Stimulated activated naive B cell treated with anti-CD40 and anti-IgM and Interleukin-4, amounts not matched to agents 10 μg/mL and 1 μg/mL and 100 μg/mL, for 72 hours (primary cell): ENCODE measurements at places on chromosomes 7 and 10.

- no peaks in the 10 kb centered on the region for H3K27me3 ChIP-seq
- DNase-seq = no peak
- H3K36me3 ChIP-seq = peaks cover 4% of the 10 kb centered on the region
- H3K4me1 ChIP-seq = no peaks in the 10 kb centered on the region
Measured at GRCh38 chr10:77967611-77968022, 41.1 kb upstream of the DLG5 start.

DNA sequence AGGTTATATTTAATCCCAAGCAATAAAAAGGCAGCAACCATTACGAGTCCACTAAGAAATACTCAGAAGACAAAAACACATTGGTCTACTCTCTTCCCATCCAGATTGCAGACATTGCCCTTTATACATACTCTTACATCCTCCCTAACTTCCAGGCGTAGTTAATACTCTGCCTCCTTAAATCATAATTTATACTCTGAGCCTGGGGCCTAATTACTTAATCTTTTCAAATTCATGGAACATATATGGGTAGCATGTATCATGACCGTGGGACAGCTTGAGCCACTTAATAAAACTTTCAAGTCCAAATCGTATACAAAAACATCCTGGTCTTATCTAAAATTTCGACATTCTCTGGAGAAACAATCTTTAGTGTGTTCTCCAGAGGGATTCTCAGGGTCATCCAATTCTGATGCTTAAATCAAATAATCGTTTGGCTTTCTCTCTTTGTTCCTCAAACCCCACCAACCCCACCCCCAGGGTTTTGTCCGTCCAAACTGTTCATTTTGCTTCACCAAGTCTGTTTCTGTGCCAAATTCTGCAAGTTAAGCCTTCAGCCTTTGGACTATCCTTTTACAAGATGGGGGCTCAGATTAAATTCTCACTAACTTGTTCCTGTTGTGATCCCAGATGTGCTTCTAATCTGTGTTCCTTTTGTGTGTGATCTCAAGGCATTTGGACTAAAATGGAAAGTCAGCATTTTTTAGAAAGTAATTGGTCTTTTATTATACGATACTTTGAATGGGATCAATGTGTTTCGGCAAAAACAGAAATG lies 86.4 kb downstream of the ADAM12 start:
- no peaks in the 10 kb centered on the region for H3K27me3 ChIP-seq
- H3K27ac ChIP-seq = no peak overlapping the region
- H3K36me3 ChIP-seq = no peaks in the 10 kb centered on the region
- no peak for DNase-seq
- H3K4me1 ChIP-seq = no peaks in the 10 kb centered on the region

- no peaks in the 10 kb centered on the region for H3K36me3 ChIP-seq
- H3K4me3 ChIP-seq = no peak overlapping the region
- DNase-seq = no peak
- peaks cover 10% of the 10 kb centered on the region for H3K4me1 ChIP-seq
- H3K27me3 ChIP-seq = no peaks in the 10 kb centered on the region
Measured at GRCh38 chr10:5481121-5481520, 18.2 kb downstream of the CALML5 start.

DNA sequence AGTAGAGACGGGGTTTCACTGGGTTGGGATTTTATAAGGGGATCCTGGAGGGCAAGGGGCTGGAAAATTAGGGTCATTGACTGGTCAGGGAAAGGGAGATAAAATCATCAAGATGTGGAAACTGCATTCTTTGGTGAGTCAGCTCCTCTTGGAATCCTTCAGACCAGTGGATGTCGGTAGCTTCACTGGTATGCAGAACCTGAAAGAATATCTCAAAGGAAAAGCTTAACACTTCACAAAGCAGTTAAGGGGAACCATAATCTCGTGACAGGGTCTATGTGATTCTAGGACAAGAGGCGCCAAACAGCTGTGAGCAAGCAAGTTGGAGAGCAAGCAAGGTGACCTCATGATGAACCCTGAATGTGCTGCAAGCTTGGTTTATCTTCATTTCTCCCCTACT lies 634.7 kb upstream of the AUTS2 start:
- no peak overlapping the region for H3K4me3 ChIP-seq
- no peak for DNase-seq
- no peaks in the 10 kb centered on the region for H3K36me3 ChIP-seq
- H3K4me1 ChIP-seq = no peaks in the 10 kb centered on the region

DNA sequence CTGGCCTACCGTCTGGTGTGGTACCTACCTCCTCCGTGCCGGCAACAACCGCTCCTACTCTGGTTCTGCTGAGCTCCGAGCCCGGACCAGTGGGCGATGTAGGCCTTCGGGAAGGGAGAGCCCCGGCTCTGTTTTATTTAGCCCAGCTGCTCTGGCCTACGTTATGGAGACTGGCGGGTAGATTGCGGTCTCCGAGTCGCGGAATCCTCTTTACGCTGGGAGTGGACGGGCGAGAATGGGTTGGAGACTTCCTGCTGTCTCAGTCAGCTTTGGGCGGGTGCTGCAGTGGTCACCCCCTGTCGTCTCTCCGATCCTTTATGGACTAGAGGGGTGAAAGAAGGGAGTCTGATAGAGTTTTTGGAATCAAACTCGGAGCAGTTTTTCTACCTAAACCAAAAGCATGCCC lies 406 bp downstream of the CBLL1 start:
- no peaks in the 10 kb centered on the region for H3K27me3 ChIP-seq
- peak overlapping the region; percentile 99 for H3K27ac ChIP-seq
- peak overlapping the region; percentile 100 for H3K4me3 ChIP-seq
- peaks cover 6% of the 10 kb centered on the region for H3K36me3 ChIP-seq
- no peak for DNase-seq

DNA sequence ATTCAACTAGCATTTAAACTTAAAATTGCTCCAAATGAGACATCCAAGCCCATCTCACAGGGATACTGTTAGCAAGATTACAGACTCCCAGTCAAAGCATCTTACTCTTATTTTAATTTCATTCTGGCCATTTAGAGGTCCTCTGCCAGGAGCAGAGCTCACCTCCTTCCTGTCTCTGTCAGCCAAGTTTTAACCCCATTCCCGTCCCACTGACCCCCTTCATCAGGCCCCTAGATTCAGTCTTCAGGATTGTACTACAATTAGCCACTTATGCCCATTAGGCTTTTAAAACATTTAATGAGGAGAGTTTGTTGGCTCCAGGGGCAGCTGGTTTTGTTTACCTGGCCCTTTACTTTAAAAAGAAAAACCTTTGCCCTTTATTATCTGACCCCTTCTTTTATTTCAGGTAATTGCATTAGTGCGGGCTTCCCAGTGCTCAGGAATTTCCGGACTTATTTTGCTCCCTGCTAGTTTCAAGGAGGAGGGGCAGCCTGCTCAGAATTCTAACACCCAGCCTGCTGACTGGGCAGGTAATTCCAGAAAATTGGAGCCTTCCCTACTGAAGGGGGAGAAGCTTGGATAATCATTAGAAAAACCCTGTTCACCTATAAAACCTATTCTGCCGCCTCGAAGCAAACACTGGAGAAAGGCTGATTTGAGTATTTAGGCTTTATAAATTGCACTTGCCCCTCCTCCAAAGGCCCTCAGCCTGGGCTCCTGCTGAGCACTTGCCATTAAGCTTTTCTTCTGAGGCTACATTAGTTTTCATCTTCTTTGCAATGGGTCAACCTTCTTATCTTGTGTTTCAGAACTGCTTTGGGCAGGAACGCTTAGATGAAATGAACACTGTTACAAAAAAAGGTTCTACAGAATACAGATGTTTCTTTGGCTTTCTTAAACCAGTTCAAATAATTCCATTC lies 200.5 kb upstream of the HPS1 start:
- DNase-seq = no peak
- H3K36me3 ChIP-seq = peaks cover 2% of the 10 kb centered on the region
- peaks cover 20% of the 10 kb centered on the region for H3K4me1 ChIP-seq
- H3K27me3 ChIP-seq = peaks cover 27% of the 10 kb centered on the region

DNA sequence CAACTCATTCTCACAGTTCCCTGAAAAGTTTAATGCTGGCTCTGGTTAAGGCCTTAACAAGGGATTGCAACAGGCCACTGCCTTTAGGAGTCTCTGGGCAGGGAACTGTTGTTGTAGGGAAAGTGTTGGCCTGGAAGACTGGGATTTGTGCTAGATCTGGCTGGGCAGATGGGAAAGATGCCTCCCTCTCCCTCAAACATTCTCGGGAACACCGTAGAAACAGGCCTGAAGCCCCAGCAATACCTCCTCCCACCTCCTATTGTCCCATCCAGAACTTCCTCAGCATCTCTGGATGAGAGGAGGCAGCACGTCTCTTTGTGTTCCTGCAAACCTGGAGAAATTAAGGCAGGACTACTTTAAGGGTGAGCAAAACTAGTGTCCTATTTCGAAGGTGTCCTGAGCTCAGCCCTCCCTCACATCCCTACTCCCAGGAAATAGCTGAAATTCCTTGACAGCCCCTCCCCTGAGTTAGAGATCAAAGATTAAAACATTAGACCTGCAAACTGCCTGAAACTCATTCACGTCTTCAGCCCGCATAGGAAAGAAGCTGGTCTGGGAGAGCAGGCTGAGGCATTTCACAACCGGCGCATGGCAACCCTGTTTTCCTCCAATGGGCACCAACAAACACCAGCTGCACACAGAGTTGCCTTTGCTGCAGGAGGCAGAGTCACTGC lies 10.9 kb upstream of the MAP3K8 start:
- H3K4me1 ChIP-seq = peaks cover 76% of the 10 kb centered on the region
- H3K36me3 ChIP-seq = peaks cover 2% of the 10 kb centered on the region
- H3K4me3 ChIP-seq = peak overlapping the region; percentile 59
- H3K27me3 ChIP-seq = no peaks in the 10 kb centered on the region
- peak overlapping the region; percentile 89 for H3K27ac ChIP-seq

DNA sequence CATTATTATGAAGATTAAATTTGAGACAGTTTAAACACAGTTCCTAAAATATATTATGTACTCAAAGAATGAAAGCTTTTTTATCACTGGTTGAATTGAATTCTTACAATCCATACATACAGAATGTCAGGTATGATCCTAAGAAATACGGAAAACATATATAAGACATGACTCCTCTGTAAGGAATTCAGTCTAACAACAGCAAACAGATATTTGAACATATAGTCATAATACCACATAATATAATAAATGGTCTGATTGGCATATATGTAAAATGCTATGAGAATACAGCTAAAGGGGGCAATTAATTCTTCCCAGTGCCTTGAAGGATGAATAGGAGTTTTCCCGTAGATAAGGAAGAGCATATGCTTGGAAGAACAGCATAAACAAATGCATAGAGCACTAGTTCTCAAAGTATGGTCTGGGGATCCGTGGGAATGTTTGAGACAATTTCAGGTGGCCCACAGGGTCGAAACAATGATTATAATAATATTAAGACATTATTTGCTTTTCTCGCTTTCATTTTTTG lies 10.6 kb upstream of the ARID5B start:
- H3K27ac ChIP-seq = no peak overlapping the region
- H3K36me3 ChIP-seq = no peaks in the 10 kb centered on the region
- peaks cover 12% of the 10 kb centered on the region for H3K4me1 ChIP-seq

DNA sequence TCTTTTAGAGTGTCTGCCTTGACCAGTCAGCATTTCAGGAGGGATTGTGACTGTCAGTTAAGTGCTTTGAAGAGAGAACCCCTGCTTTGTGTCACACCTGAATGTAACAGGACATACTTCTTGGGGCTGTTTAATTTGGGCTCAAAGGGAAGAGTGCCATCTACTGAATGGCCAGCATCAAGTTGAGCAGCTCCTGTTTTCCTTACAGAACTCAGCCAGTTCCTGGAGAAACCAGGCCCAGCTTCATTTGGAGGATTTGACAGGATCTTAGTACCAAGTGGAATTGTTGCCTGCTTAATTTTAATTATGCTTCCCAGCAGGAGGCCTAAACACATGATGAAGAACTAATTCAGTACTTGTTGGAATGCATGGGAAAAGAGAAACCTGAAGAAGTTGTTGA lies 8.3 kb downstream of the ADD3 start:
- H3K27ac ChIP-seq = no peak overlapping the region
- H3K4me1 ChIP-seq = peaks cover 36% of the 10 kb centered on the region
- H3K27me3 ChIP-seq = no peaks in the 10 kb centered on the region
- no peak for DNase-seq
